ENCODE measurements at places on chromosomes 11 and 22.

DNA sequence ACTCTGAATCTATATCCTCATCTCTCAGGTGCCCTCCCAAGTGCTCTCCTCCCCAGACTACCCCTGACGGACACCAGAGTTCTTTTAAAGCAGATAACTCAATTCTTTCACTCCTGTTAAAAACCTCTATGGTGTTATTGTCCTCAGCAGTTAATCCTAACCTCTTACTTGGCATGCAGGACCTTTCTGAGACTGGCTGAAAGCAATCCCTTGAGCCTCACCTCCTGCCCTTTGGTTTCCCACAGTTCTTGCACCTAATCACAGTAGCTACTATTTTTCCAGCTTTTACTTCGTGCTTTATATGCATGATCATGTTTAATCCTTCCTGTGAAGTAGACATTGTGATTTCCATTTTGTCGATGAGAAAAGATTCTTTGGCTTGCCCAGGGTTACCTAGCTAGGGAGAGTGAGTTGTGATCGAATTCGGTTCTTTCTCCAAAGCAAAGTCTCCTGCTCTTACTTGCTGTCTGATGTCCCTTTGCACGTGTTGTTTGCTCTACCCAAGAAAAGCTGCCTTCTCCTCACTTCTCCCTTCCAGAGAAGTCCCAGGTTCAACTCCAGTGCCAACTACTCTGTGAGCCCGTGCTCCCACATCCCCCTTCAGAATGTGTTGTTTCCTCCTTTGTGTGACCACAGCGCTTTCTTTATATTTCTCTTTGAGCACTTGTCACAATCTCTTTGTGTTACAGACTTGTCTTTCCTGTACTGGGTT lies 2.1 kb downstream of the UBE2L3 start:
- no peak for DNase-seq

DNA sequence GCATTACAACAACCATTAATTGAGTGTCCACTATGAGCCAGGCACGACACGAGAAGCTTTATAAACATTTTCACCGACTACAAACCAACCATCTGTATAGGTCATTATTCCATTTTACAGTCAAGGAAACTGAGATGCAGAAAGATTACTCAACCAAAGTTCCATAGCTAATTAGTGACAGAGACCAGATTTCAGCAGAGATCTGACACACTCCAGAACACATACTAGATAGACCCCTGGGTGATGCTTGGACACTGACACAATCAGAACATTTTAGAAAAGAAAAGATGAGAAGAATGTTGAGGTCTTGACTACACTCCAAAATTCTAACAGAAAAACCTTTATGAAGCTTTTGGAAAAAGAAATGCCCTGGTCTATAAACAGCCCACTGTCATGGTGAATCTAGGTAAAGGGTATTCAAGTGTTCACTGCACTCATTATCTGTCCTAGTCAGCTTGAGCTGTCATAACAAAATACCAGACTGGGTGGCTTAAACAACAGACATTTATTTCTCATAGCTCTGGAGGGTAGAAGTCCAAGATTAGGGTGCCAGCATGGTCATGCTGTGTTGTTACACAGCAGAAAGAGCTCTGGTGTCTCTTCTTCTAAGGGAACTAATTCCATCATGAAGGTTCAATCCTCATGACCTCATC lies 89.0 kb downstream of the RELT start:
- no peak for DNase-seq

- no peak for DNase-seq
These were observed 257.8 kb upstream of the B3GAT1 start for GRCh38 chr11:134669796-134670195.

DNA sequence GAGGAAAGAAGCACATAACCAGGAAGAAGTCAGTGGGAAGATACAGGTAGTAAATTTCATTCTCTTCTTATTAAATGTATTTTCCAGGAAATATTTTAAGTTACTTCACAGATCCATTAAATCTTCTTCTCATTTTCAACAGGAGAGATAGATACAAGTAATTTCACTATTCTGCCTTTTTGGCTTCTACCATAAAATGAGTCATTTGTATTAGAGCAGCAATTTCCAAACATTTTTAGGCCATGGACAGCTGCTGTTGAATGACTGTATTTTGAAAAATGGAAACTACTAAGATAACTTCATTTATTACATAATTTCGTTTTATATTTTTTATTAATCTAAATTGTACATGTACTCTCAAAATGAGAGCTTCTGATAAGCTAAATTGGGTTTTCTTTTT lies 809.6 kb upstream of the API5 start:
- DNase-seq = no peak

GRCh38 chr11:76623171-76623883 lies 47.2 kb downstream of the LRRC32 start:
- no peak for DNase-seq

DNA sequence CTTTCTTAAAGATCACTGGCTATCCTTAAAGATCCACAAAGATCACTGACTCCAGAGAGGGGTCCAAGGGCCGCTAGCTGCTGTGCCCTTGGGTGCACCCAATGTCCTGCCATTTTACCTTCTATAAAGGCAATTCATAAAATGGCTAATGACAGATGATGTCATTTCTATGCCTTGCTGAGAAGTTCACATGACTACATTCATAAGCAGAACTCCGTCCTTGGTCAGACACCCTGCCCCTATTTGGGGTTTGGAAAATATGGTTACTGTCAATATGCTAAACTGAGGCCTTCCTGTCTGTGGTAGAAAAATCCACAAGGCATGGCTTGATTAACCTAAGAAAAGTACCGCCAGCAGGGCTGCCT lies 60.9 kb upstream of the BMAL1 start:
- DNase-seq = no peak

- DNase-seq = peak; percentile 85
These were observed 325.3 kb upstream of the LRRC4C start for GRCh38 chr11:41784513-41785335.

- peak; percentile 83 for DNase-seq
These were observed 61.5 kb downstream of the SYN3 start for GRCh38 chr22:32996702-32997101.

DNA sequence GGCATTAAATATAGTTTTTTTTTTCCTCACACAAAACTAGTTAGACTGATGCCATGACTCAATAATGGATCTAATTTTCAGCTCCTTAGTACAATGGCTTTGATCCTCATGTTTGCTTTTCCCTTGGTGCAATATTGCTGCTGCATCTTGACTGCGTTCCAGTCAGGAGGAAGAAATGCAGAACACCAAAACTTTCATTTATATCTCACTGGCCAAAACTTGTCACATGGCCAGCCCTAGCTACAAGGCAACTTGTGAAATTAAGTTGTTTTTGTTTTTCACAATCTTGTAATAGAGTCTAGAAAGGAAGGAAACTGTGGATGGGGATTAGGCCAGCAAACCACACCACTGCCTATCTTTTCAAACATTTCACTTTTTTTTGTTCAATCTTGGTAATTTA lies 36.7 kb downstream of the SMC1B start:
- no peak for DNase-seq

DNA sequence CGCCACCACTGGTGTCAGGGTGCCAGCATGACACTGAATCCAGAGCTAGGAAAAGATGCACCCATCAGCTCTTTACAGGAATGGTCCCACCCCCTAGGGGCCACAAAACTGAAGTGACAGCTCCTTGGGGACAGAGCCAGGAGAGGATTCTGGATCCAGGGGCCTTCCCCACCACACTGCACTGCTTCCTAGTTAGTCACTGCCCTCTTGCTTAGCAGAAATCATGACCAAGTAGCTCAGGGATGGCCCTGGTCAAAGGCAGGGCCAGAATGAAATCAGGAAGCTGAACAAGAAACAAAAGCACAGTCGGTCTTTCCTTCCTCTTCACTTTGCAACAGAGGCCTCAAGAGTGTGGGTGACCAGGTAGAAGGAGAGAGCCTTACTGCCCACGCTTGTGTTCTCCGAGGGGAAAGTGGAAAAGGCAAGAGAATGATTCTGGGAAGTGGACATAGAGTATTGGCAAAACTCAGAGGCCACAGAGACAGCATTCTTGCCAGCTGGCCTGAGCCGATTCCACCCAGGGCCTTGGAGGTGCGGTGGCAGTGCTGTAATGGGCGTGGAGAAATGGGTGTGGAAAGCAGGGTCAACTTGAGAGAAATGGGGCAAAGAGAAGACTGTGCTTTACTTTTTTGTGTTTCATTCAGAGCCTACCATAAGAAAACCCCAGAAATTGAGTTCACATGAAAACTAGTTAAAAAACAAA lies 39.8 kb downstream of the KCNJ1 start:
- no peak for DNase-seq

DNA sequence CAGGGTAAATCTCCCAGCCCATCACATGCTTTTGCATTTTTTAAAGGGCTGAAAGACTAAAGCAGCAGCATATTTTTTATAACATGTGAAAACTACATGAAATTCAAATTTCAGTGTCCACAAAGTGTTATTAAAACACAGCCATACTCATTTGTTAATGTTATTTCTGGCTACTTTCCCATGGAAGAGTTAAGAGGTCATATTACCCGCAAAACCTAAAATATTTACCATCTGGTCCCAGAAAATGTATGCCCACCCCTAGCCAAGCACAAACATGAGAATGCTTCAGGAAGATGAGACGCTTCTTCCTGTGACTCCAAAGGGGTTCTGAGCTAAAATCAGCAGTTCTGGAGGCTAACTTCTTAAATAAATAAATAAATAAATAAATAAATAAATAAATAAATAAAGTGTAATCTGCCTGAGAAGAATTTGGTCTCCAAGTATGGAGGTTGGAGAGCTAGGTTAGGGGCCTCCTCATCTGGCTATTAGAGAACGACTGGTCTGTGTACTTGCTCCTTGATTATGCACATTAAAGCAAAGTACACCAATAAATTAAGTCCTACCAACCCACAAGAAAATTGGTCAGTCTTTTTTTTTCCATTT lies 9.7 kb downstream of the IMMP1L start:
- DNase-seq = no peak

DNA sequence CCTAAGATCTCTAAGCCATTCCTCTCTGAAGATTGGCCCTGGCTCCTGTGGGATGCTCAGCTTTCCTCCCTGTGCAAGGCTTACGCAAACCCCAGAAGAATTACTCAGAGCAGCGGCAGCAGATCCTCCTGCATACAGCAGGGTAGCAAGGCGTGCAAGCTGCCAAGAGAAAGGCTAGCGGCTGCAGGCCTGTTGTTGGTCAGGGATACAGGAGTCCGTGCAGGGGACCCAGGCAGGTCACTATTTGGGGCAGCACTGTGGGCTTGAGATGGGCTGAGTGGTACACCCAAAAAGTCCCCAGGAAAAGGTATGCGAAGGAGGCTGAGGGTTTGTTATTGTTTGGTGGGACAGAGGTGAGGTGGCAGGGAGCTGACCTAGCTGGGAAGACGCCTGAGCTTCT lies 1.5 kb downstream of the GLB1L2 start:
- no peak for DNase-seq

DNA sequence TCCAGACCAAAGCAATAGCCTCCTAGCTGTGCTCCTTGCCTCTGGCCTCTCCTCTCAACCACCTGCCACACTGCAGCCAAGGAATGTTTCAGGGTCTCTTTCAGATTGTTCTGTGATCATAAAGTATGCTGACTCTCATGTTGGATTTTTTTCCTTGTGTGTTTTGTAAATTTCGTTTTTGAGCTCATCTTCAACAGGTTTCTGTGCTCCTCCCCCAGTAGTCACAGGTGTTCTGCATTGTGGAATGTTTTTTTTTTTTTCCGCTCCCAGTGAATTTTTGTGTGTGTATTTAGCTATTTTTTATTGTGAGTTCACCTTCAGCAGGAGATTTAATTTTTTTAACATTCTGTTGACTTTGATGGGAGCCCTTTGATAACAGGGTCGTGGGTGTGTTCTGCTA lies 153.7 kb downstream of the MYO18B start:
- DNase-seq = no peak

- peak; percentile 72 for DNase-seq
These were observed 88.6 kb downstream of the SNX19 start for GRCh38 chr11:130827451-130828377.

DNA sequence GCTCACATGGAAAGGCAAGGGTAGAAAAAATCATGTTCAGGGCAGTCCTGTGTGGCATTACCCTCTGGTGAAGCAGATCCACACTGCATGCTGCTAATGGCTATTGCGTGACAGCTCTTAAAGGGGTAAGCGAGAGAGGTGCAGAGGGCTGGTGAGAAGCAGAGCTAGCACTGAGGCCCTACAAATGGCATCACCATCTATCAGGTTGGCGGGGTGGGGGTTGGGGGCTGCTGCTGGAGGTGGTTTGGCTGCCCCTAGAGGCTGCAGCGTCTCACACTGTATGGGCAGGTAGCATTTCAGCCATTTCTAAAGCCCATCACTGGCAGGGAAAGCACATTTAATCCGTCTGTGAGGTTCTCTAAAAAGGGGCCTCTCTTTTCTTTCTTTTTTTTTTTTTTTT lies 16.9 kb upstream of the TMA7B start:
- DNase-seq = no peak

DNA sequence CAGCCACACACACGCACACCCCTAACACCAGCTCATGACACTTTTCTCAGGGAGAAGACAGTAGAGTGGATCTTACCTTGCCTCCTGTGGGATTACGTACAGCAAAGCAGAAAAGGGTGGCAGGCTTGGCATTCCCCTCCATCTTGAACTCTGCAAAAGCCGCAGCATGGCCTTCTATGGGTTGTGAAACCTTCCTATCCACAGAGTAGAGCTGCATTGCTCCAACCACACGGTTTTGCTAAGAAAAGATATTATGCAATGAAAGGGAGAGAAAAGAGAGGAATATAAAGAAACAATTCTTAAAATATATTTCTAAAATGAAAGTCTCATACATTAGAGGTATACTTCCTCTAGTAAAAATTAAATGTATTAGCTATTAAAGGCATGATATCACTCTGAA lies 48.8 kb downstream of the CLTCL1 start:
- no peak for DNase-seq
